Stimulated activated CD8-positive, alpha-beta memory T cell treated with anti-CD3 and anti-CD28 coated beads, Interleukin-2, amount 100 ng/mL, for 1 hour (primary cell): ENCODE measurements at places on chromosomes 6 and 20.

DNA sequence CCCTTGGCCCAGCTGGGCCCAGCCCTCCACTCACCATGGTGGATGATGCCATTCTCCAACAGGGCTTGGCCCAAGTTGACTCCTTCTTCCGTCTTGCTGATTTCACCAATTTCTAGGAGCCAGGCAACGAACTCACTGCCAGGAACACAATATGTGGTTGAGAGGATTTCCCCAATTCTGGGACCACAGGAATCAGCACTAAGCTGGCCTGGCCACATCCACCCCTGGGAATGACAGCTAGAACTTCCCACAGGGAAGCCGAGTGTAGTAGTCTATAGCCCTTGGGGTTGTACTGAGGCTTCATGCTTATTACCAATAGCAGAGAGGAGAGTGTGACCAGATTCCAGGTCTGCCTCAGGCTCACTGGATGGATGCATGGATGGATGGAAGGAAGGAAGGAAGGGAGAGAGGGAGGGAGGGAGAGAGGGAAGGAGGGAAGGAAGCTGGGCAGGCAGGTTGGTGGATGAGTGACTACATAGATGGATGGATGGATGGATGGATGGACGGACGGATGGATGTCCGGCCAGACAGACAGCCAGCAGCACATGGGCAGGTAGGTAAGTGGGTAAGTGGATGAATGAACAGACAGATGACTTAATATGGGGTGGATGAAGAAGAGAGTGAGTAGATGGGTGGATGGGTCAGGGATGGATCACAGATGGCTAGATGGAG is 146.5 kb downstream of the PREX1 start:
- DNase-seq = no peak

- DNase-seq = no peak
Measured at GRCh38 chr6:131084982-131085381, 21.9 kb upstream of the EPB41L2 start.

- DNase-seq = no peak
Measured at GRCh38 chr20:7790189-7790588, 150.1 kb downstream of the HAO1 start.

- no peak for DNase-seq
Measured at GRCh38 chr20:51385646-51386530, 156.6 kb downstream of the NFATC2 start.

DNA sequence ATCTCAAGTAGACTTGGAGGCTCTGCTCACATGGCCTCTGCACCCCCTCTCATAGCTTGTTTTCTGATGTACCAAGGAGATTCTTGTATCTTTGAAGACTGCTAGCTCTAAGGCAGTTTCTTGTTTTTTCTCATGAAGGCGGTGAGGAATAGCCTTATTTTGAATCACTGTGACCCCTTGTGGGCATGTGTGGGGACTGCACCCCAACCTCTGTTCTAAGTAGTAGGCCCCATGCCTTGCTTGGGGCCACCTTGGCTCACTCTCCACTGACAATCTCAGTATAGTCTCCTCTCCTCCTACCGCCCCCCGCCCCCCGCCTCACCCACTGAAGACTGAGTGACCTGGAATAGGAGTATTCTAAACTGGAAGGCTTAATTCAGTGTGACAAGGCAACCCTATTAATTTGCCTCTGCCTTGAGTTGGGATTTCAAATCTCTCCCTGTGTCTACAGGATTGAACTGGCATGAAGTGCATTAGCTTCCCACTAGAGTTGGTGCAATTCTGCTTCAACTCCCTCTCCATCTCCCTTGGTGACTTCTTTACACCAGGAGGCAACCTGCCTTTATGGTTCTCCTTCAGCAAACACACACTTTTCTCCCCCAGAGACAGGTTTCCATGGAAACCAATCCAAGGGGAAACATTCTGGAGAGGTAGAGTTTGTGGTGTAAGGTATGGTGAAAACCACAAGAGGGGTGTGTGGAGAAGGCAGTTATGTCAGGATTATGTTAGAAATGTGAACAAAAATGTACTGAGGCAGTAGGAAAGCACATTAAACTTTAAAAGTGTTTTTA is 75.4 kb upstream of the ECI2 start:
- peak; percentile 2 for DNase-seq

- DNase-seq = no peak
Measured at GRCh38 chr6:125294925-125295324, 6.8 kb downstream of the HDDC2 start.

- DNase-seq = no peak
Measured at GRCh38 chr6:168201383-168201782, 118.2 kb downstream of the DACT2 start.

GRCh38 chr6:20366082-20366830 is 35.4 kb upstream of the E2F3 start:
- DNase-seq = peak; percentile 1

GRCh38 chr20:47809161-47809960 is 24.1 kb upstream of the SULF2 start:
- no peak for DNase-seq

GRCh38 chr6:111805511-111806164 is 67.6 kb downstream of the FYN start:
- DNase-seq = no peak

DNA sequence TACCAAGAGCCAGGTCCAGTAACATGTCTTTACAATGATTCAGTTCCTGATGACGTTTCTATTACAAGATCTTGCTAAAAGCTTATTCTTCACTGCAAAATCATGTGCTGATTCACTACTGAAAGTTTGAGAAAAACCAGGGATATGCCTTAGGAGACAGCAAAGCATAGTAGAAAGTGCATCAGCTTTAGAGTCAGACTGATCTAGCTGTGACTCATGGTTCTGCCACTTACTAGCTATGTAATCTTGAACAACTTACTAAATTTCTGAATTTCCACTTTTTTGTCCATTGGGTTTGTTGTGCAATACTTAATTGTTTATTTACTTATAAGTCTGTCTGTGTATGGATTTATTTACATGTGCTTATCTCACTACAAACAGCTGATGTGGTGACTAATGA is 198.5 kb upstream of the RSPO3 start:
- no peak for DNase-seq

GRCh38 chr6:113818578-113818977 is 38.6 kb upstream of the MARCKS start:
- no peak for DNase-seq

- DNase-seq = no peak
Measured at GRCh38 chr6:131136021-131136786, 937 bp downstream of the AKAP7 start.

- DNase-seq = no peak
Measured at GRCh38 chr6:138086573-138087196, 20.5 kb downstream of the PERP start.

- DNase-seq = no peak
Measured at GRCh38 chr20:42531508-42531961, 658.2 kb downstream of the PTPRT start.

DNA sequence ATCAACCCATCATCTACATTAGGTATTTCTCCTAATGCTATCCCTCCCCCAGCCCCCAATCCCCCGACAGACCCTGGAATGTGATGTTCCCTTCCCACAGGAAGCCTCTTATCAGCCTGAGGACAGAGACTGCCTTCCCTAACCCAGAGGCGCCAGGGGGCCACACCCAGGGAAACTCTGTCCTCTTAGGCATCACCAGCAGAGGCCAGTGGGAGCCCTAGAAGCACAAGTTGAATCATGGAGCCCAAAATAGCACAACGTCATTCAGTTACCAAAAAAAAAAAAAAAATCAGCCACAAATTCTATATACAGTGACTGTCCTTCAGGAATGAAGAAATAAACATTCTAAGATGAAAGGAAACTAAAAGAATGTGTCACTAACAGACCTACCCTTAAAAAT is 625.7 kb downstream of the TFAP2A start:
- DNase-seq = no peak

DNA sequence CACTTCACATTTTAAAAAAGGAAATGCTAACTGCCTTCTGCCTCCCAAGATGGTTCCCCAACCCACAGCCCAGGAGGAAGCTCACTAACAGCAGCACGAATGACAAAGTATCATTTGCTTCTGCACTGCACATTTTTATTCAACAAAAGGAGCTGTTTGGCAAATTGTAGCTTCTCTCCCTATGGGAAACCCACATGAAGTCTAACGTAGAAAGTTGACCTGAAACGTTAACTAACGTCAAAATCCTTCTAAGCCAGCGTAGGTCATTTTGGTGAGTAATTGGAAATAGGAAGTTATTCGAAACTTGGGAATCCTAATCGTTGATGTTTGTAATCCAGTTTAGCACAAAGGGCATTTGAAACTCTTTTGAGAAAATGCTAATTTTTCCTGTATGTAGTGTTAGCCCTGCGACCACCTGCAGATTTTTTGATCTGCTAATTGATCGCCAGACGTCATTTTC is 2.9 kb downstream of the SALL4 start:
- DNase-seq = no peak

GRCh38 chr6:16157909-16158308 is 29.0 kb downstream of the MYLIP start:
- DNase-seq = no peak

DNA sequence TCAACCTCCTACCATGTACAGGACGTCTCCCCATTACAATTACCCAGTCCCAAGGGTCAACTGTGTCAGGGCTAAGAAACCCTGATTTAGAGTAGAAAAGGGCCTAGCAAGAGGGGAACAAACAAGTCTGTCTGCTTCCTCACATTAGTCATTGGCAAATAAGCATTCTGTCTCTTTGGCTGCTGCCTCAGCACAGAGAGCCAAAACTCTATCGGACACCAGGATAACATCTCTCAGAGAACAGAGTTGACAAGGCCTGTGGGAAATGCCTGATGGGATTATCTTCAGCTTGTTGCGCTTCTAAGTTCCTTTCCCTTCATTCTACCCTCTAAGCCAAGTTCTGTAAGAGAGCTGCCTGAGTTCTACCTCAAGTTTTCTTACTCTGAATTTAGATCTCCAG is 19.0 kb upstream of the VSX1 start:
- no peak for DNase-seq
